MG63 (cell line): ENCODE measurements at places on chromosomes 13 and 19.

- DNase-seq: no peak
Measured at GRCh38 chr13:104782741-104783140, 1716.5 kb upstream of the SLC10A2 start.

GRCh38 chr19:19451429-19452242, 46.2 kb downstream of the GATAD2A start:
- no peak for DNase-seq

DNA sequence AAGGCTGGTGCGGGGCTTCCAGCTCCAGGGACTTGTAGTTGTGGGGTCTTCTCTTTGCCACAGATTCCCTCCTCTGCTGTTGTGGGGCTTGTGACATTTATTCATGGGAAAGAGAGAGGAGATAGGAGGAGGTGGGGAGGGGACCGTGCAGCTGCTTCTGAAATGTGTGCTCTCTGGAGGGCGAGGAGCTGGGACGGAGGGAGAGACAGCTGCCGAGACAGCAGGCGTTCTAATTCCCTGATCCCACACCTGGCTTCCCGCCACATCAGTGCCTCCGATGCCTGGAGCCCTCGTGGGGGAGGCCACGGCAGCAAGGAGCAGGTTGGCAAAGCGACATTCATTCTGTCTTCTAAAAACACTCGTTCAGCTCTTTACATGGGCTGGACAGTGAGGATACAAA, 164.4 kb downstream of the USP12 start:
- DNase-seq: no peak

DNA sequence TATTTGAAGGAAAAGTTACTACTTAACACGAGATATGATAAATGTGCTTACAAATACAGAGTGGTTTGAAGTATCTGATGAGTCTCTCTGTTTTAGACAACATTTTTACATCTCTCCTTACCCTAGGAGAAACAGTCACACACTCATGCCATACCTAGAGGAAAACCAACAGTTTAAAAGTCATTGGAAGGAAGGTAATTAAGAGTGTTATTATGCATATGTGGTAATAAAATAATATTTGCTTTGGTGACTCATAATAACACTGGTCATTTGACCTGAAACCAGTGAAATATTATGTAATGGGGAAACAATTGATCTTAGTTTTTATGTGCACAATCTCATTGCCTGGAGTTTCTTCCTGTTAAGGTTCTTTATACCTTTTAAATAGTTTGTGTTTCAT, 136.9 kb upstream of the SOX21 start:
- no peak for DNase-seq

DNA sequence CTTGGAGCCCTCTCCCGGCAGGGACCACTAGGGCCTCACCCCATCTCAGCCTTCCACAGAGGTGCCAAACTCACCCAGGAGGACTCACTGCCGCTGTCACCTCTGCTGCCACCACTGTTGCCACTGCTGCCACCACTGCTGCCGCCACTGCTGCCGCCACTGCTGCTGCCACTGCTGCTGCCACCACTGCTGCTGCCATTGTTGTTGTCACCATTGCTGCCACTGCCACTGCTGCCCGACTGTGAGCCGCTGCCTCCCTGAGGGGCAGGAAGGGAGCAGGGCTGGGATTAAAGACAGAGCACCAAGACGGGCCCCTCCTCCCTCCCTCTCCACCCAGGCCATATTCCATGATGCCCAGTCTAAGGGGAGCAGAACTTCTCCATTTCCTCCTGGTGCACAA, 2.1 kb downstream of the DMKN start:
- no peak for DNase-seq

- DNase-seq: no peak
Measured at GRCh38 chr13:108083056-108083455, 132.3 kb downstream of the LIG4 start.

DNA sequence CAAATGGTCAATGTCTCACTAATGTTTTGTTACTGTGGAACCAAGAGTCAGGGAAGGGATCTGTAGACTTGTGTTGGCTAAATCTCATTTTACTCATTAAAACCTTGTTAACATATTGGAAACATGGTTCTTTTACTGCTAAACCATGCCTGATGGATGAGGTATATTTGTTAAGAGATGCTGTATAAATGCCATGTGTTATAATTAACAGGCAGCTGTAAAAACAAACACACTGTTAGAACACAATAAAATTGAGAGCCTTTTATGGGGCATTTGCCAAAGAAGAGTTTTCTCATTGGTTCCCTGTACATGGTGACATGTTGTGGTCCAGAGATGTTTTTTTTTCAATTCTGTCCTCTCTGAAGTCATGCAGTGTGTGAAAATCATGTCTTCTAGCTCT, 121.9 kb downstream of the ESD start:
- DNase-seq: no peak

- DNase-seq: no peak
Measured at GRCh38 chr13:21420706-21421105, 38.4 kb downstream of the ZDHHC20 start.

- no peak for DNase-seq
Measured at GRCh38 chr19:45939792-45940514, 25.4 kb upstream of the NANOS2 start.
